ENCODE measurements at places on chromosomes 4 and X. TPM values are rescaled to one million over a fixed set of nuclear protein-coding genes. Genes with fewer than 3 reads are reported as not detected.

DNA sequence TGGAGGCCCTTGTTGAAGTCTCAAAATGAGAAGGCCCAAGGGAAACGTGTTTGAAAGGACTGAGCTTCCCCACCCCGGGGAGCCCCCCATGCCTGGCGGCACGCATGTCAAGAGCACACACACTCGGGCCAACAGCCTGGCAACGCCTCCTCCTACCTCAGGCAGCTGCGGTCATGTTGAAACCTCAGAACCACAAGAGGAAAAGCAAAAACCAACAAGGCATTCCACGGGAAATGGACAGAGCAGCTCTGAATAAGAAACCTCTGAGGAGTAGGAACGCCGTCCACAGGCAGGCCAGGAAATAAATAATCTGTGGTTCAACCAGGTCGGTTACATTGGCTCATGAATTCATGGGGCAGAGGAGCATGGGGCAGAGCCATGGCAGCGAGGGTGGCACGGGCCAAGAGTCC, 95.7 kb upstream of the AFAP1 start:
- no peak for DNase-seq

KLHL2 gene
- 14.7 TPM for polyA plus RNA-seq

GRCh38 chr4:81736324-81736723, 264.6 kb upstream of the RASGEF1B start:
- no peak for DNase-seq

- DNase-seq, result no peak
Measured at GRCh38 chr4:30511751-30512150, 208.4 kb upstream of the PCDH7 start.

- no peak for DNase-seq
Measured at GRCh38 chr4:83546786-83547185, 10.9 kb downstream of the GPAT3 start.

DNA sequence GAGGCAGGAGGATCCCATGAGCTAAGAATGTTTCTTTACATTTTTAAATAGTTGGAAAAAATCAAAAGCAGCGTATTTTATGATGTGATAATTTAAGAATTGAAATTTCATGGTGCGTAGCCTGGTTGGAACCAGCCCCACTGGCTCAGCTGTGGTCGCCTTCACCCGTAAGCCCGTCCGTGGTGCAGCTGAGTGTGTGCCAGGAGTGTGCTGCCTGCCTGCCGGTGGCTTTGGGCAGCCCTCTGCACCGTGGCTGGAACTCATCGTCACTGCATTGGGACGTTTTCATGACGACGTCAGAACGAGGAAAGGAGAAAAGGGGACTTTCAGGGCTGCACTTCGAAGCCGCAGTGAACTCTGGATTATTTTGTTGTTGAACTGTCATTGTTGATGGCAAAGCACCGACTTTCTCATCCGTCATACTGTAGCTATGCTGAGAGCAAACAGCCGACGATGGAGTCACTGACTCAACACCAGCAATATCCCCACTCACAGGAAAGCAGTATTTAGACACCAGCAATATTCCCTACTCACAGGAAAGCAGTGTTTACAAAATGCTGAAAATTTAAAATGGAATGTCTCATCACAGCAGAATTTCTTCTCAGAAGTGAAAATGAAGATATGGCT, 35.1 kb downstream of the PCGF3 start:
- no peak for DNase-seq

MTNR1A gene
- 3.3 TPM for polyA plus RNA-seq

PF4V1 gene
- polyA plus RNA-seq, result not detected

SMARCAD1 gene
- 17.4 TPM for polyA plus RNA-seq

ETDA gene
- 15.2 TPM for polyA plus RNA-seq

MAGEB2 gene
- polyA plus RNA-seq, result 51.4 TPM

GRCh38 chrX:84175958-84176357, 12.0 kb downstream of the RPS6KA6 start:
- DNase-seq, result no peak

DNA sequence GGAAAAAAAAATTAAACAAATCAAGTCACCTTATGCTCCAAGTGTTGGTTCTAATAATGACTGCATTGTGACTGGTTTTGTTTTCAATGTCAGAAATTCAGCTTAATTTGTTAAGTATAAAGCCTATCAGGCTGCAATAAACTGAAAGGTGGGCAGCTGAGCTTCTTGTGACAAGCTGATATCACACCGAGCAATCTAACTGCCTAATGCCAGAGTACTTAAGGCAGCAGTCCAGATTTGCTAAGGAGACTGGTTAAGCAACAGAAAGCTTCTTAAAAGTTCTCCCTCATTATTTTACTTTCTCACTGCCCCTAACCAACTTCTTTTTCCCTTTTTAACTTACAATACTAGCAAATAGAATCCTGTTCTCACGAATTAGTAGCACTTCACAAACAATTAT, 201.0 kb downstream of the MAB21L2 start:
- DNase-seq, result no peak

DNA sequence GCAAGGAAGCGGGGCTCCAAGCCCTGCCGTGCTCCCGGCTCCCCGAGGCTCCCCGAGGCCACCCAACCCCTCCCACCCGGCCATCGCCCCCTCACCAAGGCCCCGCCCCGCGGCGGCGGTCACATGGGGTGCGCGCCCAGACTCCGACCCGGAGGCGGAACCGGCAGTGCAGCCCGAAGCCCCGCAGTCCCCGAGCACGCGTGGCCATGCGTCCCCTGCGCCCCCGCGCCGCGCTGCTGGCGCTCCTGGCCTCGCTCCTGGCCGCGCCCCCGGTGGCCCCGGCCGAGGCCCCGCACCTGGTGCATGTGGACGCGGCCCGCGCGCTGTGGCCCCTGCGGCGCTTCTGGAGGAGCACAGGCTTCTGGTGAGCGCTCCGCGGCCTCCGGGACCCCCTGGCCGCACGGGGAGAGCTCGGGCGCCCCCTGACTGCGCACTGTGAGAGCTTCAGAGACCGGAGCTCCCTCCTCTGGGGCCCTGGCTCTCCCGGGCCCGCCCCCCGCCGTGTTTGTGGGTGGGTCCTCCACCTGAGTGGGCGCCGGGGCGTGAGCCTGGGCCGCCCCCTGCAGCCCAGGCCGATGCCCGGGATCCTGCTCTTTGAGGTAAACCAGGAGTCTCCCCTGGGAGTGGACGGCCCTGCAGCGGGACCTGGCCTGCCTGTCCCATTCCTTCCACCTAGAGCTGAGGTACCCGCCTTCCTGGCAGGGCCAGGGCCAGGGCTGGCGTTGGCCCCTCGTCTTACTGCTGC, at the start of gene IDUA:
Gene IDUA, plus strand, starts transcription at position 166 of the 745 bp plus-strand sequence. Its CDS starts 41 bp downstream, at position 207.
- peak; percentile 85 for DNase-seq

DCUN1D4 gene
- polyA plus RNA-seq, result 57.7 TPM

GRCh38 chr4:48271626-48272025, 2.0 kb upstream of the TEC start:
- no peak for DNase-seq

OPHN1 gene
- 2.3 TPM for polyA plus RNA-seq

DNA sequence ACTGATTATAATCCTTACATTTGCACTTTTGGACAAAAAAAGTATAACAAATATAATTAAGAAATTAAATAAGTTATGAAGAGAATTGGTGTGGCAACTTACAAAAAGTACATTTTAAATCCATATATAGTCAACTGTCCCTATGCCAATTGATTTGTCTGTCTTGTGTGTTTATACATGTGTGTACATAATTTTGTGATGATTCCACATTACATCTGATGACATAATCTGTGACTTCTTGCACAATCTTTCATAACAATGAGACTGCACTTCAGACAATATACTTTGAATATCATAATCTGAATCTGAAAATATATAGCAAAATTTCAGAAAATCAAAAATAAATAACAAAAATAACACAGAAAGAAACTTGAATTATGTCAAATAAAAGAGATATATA, 953.4 kb downstream of the FAT4 start:
- DNase-seq, result no peak

- DNase-seq, result no peak
Measured at GRCh38 chrX:31227250-31227649, 155.4 kb upstream of the FTHL17 start.

TEX13B gene
- 0.34 TPM for polyA plus RNA-seq

DNA sequence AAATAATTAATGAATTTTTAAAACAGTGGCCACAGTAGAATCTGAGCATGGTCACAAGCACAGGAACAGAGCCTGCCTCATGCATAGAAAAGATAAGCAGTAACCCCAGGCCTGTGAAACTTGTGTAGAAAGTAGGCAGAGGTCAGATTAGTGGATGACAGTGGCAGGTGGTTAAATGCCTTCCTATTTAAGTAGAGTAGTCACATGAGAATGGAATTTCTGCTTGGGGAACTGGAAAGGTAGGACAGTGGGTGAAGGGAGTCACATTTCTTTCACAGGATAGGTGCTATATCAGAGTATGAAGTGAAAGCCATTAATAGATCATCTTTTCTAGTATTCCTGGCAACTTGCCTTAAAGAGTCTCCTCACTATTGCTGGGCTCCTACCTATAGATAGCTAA, 34.9 kb upstream of the ASB12 start:
- DNase-seq, result no peak

KIF4A gene
- polyA plus RNA-seq, result 2.4 TPM

- no peak for DNase-seq
Measured at GRCh38 chrX:2848871-2849301, 20.2 kb downstream of the GYG2 start.

Data from testis (tissue), 5 donors.